ENCODE measurements at places on chromosomes 16 and 17. TPM values are rescaled to one million over a fixed set of nuclear protein-coding genes. Genes with fewer than 3 reads are reported as not detected.

Gene ENPP7
- not detected for total RNA-seq

Gene HBA2
- not detected for total RNA-seq

Gene KRTAP4-6
- total RNA-seq: not detected

Gene OR4D1
- not detected for total RNA-seq

Gene RUNDC3A
- total RNA-seq: 0.17 TPM

Gene IRX5
- 0.09 TPM for total RNA-seq

Gene P2RX1
- not detected for total RNA-seq

Gene CCT6B
- total RNA-seq: 1.5 TPM

Gene SLX1B
- total RNA-seq: 2.0 TPM

Gene STX1B
- total RNA-seq: 3.5 TPM

Gene ABCC12
- total RNA-seq: not detected

Gene PGS1
- total RNA-seq: 36.1 TPM

Gene TP53TG3F
- not detected for total RNA-seq

Gene NAGS
- 2.2 TPM for total RNA-seq

Gene JPH3
- under 0.01 TPM for total RNA-seq

Gene GID4
- total RNA-seq: 5.8 TPM

Gene ZSWIM7
- 16.1 TPM for total RNA-seq

Gene CRHR1
- not detected for total RNA-seq

Gene MYH8
- total RNA-seq: not detected

Gene LRRC46
- total RNA-seq: not detected

Gene FOXL1
- total RNA-seq: 7.2 TPM

Gene ZACN
- under 0.01 TPM for total RNA-seq

Gene MRPS23
- total RNA-seq: 33.1 TPM

Gene JMJD6
- total RNA-seq: 13.7 TPM

Gene TBC1D3C
- total RNA-seq: not detected

Gene TMEM132E
- not detected for total RNA-seq

Gene DRC3
- total RNA-seq: 2.1 TPM

Gene KCNJ18
- total RNA-seq: not detected

Gene C1QL1
- total RNA-seq: 0.32 TPM

Gene SLC52A1
- 0.32 TPM for total RNA-seq

Gene GDPD1
- 0.43 TPM for total RNA-seq

Gene HCRT
- total RNA-seq: not detected

Gene TERB1
- 0.09 TPM for total RNA-seq

Gene ICAM2
- 0.26 TPM for total RNA-seq

Gene CD300E
- total RNA-seq: not detected

Gene GH1
- total RNA-seq: not detected

Gene DNASE1L2
- 1.1 TPM for total RNA-seq

Gene CA7
- not detected for total RNA-seq

Gene ABCC11
- total RNA-seq: 0.32 TPM

Gene TSNAXIP1
- 1.5 TPM for total RNA-seq

Gene CLEC18A
- under 0.01 TPM for total RNA-seq

Gene KRTAP2-1
- total RNA-seq: not detected

Gene CDC27
- 70.2 TPM for total RNA-seq

Gene CD19
- not detected for total RNA-seq

Gene C16orf46
- total RNA-seq: 0.34 TPM

Gene FBXO39
- total RNA-seq: 0.09 TPM

Gene CAPN15
- total RNA-seq: 15.9 TPM

Gene LGALS3BP
- total RNA-seq: 214 TPM

Gene CACNG3
- not detected for total RNA-seq

Gene TMEM220
- total RNA-seq: 3.3 TPM

Gene ATP1B2
- total RNA-seq: not detected

Gene PERCC1
- not detected for total RNA-seq

Gene ACSM2A
- total RNA-seq: not detected

Gene CDRT15L2
- not detected for total RNA-seq

Measured in bronchial smooth muscle cell (primary cell).